Activated T-helper 17 cell treated with anti-CD3 and anti-CD28 coated beads, Interleukin-2, amount 50 U/mL, for 72 hours (primary cell): ENCODE measurements at places on chromosomes 6 and 20.
A peak's percentile ranks its signal among the peaks of the same experiment; 100 is the strongest.

DNA sequence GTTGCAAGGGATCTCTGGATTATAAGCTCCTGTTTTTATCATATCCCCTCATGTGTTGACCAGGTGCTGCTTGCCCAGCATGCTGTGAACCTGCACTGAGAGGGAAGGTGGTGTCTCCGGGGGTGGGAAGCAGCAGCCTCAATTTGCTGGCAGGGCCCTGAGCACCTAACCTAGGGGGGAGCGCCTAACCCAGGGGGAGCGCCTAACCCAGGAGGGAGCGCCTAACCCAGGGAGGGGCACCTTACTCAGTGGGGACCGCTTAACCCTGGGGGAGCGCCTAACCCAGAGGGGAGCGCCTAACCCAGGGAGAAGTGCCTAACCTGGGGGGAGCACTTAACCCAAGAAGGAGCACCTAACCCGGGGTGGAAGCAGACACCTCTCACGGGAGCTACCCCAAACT, 83.3 kb upstream of the QKI start:
- ATAC-seq = no peak

GRCh38 chr20:651713-652614, 1.0 kb downstream of the SRXN1 start:
- peak; percentile 31 for ATAC-seq

- no peak for ATAC-seq
Observed at GRCh38 chr6:11434565-11435326, 102.8 kb upstream of the TMEM170B start.

DNA sequence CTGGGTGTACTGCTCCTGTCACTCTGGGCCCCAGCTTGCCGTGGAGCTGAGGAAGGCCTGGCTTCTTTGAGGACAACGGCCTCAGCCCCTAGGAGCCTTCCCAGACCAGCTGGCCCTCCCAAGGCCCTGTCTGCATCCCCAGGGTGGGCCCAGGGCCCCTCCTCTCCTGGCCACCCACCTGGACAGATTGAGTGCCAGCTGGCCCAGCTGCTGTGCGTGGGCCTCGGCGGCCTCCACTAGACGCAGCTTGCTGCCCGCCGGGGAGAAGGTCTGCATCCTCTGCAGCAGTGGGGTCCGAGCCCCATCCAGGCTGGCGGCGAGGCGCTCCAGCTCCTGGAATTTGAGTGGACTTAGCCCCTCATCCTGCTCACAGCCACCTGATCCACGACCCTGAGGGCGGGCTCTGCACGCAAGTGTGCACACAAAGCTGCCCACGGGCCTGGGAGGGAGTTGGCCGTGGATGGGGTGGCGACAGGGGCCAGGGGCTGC, 14.4 kb downstream of the ADRM1 start:
- ATAC-seq = no peak

DNA sequence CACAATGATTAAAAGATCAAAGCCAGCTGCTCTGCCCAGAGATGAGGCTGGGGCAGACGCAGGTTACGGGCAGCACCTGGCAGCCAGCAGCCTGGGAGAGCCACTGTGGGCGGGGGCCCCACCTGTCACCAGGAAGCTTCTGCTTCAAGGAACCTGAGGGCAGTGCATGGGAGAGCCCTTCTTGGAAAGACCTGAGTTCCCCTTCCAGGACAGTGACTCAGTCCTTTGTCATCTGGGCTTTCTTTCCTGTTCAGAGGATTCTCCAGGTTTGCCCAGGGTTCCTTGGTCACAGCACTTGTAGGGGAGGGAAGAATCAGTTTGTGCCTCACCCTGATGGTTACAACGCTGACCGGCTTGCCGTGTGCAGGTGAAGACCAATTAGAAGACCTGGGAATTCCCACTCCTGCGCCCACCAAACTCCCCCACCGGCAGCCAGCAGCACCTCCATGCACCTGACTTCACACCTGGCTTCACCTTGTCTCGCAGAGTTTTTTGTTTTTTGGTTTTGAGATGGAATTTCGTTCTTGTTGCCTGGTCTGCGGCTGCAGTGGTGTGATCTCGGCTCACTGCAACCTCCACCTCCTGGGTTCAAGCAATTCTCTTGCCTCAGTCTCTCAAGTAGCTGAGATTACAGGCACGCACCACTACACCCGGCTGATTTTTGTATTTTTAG, 2.0 kb downstream of the ZBP1 start:
- ATAC-seq = peak; percentile 37
